ENCODE measurements at places on chromosomes 16 and 17.

DNA sequence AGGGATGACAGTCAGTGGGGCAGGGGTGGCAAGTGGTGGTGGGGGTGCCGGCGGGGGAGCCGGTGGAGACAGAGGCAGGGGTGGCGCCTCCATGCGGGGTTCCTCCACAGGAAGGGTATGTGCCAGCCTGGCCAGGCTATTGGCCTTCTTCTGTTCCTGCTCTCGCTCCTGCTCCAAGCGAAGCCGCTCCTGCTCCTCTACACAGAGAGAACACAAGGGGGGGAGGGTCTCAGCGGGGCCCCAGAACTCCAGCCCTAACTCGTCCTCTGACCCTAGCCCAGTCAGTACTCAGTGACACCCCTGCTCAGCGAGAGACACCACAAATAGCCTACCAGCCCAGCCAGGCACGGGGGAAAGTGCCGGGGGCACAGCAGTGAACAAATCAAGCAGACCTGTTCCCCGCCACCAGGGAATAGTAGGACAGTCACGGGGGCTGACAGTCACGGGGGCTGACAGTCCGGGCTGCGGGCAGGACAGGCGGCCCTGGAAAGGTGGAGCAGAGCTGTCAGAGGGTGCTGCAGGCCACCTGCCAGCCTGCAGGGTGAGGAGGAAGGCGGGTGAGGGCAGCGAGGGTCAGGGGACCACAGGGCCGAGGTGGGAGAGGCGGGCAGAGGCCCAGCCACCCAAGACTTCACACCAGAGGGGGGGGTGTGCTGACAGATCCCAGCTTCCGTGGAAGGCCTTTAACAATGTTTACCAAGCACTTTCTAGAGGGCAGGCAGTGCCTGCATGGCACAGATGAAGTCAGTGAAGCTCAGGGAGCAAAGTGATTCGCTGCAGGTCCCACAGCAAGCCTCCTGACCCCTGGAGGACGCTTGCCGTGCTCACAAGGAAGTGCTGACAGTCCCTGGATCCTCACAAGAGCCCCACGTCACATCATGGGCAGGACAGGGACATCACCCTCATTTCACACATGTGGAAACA, 5.3 kb downstream of the MNT start:
- DNase-seq, result no peak

DNA sequence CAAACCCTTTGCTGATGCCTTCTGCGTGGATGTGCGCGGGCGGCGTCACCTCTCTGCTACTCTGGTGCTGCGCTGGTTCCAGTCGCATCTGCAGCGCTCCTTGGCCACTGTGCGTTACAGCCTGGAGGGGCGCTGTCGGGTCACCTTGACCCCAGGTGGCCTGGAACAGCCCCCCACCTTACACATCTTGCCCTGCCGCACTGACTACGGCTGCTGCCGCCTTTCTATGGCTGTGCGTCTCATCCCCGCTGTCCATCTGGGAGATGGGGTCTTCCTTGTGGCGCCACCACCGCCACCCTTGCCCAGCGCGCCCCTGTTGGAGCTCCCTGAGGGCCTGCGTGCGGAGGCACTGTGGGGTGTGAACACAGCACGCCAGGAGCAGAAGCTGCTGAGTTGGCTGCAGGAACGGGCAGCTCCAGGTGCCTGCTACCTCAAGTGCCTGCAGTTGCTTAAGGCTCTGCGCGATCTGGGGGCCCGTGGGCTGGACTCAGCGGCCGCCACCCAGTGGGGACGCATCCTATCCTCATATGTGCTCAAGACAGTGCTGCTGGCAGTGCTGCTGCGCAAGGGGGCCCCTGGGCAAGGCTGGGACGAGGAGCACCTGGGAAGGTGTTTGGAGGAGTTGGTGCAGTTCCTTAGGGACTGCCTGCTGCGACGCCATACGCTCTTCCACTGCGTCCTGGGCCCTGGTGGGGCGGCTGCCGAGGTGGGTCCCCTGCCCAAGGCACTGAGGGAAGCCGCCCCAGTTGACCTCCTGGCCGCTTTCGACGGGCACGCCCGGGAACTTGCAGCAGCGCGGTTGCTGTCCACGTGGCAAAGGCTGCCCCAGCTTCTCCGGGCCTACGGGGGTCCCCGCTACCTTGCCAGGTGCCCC, 1.6 kb downstream of the ITPRIPL2 start:
- no peak for DNase-seq

GRCh38 chr17:12035673-12036072, 15.0 kb downstream of the MAP2K4 start:
- DNase-seq, result no peak

DNA sequence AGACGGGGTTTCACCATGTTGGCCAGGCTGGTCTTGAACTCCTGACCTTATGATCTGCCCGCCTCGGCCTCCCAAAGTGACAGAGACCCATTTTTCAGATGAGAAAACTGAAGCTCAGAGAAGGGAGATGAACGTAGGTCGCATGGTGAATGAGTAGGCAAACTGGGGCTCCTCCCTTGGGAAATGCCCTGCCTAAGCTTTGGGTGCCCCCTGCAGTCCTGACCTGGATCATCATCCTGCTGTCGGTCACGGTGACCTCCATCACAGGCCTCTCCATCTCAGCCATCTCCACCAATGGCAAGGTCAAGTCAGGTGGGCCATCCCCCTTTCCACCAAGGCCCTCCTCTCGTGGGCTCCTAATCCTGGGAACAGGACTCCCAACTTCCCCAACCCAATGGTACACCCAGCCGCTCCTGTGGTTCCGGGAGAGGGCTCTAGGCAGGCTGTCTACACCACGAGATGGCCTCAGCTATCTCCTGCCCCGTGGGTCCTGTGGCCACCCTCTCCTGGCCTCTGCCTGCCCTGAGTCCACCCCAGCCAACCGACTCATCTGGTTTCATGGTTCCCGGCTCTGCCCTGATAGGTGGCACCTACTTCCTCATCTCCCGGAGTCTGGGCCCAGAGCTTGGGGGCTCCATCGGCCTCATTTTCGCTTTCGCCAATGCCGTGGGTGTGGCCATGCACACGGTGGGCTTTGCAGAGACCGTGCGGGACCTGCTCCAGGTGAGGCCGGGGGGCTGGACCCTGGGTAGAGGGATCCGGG, 4.7 kb downstream of the SLC12A3 start:
- no peak for DNase-seq

DNA sequence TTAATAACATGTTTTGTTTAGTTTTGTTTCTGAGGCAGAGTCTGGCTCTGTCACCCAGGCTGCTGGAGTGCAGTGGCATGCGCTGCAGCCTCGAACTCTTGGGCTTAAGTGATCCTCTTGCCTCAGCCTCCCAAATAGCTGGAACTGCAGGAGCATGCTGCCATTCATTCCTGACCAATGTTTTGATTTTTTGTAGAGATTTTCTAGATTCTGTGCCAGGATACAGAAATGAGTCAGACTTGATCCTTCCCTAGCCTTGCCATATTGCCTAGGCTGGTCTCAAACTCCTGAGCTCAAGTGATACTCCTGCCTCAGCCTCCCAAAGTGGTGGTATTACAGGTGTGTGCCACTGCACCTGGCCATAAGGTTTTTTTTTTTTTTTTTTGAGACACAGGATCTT, 17.7 kb downstream of the TAOK1 start:
- DNase-seq, result no peak
